Fibroblast of mammary gland (primary cell): ENCODE measurements at places on chromosomes 16 and 17.

DNA sequence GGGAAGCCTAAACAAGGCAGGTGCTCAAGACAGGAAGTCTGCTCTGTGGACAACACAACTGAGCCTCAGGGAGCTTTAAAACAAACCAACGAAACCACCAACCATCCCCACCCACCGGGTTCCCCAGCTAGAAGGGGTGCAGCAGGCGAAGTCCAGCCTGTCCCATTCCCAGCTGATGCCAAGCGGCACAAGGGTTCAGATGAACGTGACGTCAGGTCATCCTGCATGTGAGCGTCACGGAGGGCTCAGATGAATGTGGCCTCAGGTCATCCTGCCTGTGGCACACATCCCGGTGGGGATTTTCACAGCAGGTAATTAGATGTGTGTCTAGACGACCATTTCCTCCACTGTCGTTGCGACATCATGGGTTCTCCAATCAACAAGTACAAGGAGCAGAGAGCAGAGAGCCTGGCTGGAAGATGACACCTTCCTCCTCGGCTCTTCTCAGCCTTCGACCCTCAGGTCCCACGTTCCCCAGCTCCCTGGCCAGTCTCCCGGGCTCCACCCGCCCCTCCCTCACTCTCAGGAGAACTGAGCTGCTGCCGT is 246.5 kb downstream of the FOXL1 start:
- DNase-seq: peak; percentile 23

DNA sequence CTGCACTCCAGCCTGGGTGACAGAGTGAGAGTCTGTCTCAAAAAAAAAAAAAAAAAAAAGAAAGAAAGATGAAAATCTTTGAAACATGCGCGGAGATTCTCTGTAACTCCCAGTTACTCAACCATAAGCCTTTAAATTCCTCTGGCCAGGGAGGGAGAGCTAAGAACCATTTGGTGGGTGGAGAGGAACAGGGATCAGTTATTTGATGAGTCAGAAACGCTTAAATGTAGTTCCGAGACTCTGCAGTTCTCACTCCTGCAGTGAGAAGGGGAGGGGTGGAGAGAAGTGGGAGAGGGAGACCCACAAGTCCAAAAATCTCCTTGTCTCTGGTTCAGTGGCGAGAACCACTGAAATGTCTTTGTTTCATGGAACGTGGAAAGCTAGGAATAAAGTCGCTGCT is 266.7 kb downstream of the SOX9 start:
- DNase-seq: peak; percentile 95

- DNase-seq: no peak
Measured at GRCh38 chr16:17509194-17509593, 38.4 kb upstream of the XYLT1 start.

DNA sequence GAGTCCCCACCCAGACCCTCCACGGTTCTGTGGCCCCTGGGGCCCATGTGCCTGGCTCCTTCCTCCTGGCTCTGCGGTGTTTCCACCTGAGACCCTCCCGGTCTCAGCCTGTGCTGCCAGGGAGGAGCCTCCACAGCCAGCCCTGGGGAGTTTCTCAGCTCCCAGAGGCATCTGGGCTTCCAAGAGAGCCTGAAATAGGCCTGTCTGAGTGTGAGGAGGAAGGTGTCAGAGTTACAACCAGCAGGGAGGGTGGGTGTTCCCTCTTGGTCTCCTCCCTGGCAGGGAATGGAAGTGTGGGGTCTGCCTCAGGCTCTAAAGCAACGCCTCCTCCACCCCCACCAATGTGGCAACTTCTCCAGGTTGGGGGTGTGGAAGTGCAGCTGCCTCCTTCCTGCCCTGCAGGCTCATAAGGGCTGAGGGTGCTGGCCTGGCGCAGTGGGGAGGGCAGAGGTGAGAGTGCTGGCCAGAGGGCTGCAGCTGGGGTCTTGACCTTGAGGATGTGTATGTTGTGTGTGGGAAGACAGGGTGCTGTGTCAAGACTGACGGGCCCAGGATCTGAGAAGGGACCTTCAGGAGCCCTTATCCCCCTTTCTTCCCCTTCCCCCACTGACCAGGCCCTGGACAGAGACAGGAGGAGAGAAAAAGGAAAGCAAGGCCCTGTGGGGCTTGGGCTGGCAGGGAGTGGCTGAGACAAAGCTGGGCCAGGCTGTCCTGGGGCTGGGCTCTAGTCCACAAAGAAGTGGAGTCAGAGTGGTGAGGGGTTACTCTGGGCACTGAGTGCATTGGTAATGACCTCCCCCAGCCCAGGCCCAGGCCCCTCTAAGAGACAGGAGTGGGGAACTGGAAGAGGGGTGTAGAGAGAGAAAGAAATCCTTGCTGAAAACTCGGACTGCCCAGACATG is 2.4 kb downstream of the CYGB start:
- no peak for DNase-seq

GRCh38 chr17:32609085-32609484 is 122.3 kb downstream of the CDK5R1 start:
- peak; percentile 10 for DNase-seq

DNA sequence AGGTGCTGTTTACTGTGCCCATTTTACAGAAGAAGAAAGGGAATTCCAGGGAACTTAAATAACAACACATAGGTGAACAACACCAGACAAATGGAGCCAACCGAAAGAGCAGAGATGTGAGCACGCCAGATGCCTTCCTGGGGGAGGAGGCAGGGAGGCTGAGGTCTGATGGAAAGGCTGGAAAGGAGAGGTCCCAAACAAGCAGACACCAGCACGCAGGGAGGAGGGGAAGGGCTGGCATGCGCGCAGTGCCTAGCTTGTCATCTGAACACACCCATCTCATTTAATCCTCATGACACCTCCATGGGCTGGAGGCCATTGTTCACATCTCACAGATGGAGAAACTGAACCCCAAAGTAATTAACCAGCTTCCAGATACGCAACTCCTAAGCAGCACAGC is 20.9 kb upstream of the CACNG5 start:
- DNase-seq: no peak

GRCh38 chr17:74962622-74963394 is 9.8 kb downstream of the HID1 start:
- no peak for DNase-seq

DNA sequence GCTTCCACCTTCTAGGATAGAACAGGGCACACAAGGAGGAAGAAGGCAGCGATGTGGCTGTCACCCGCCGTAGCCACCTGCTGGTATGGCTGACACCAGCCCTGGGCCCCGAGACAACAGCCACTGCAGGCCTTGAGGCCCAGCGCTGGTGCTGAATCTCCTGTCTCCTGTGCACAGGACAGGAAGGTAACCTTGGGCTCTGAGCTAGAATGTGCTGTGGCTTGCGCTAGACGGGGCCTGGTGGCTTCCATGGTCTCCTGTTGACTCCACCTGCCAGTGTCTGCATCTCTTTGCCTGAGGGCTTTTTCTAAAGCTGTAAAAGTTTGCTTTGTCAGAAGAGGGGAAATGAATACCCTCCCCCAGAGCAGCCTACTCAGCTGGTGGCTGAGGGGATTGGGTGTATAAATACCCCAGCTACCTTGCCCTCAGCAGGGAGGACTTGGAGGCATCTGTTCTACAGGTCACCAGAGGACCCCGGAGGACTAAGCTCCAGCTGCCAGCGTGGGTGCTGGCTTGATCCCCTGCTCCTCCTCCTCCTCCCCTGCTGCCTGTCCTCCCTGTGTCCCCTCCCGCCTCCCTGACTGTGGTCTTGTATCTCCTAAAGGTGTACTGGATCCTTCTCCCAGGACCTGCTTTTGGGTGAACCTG is 76.1 kb upstream of the SDK2 start:
- no peak for DNase-seq

DNA sequence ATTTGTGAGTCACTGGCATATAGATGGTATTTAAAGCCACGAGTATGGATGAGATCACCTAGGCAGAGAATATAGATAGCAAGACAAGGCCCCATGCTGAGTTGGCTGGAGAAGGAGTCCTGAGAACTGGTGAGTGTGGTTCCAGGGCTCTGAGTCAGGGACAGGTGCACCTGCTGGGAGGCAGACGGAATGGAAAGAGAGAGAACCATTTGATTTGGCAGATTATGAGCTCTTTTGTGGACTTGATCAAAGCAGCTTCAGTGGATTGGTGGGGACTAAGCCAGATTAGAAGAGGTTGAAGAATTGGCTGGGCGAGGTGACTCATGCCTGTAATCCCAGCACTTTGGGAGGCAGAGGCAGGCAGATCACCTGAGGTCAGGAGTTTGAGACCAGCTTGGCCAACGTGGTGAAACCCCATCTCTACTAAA is 4.3 kb upstream of the C16orf92 start:
- no peak for DNase-seq

- DNase-seq: no peak
Measured at GRCh38 chr17:41772586-41773189, 13.8 kb downstream of the JUP start.

DNA sequence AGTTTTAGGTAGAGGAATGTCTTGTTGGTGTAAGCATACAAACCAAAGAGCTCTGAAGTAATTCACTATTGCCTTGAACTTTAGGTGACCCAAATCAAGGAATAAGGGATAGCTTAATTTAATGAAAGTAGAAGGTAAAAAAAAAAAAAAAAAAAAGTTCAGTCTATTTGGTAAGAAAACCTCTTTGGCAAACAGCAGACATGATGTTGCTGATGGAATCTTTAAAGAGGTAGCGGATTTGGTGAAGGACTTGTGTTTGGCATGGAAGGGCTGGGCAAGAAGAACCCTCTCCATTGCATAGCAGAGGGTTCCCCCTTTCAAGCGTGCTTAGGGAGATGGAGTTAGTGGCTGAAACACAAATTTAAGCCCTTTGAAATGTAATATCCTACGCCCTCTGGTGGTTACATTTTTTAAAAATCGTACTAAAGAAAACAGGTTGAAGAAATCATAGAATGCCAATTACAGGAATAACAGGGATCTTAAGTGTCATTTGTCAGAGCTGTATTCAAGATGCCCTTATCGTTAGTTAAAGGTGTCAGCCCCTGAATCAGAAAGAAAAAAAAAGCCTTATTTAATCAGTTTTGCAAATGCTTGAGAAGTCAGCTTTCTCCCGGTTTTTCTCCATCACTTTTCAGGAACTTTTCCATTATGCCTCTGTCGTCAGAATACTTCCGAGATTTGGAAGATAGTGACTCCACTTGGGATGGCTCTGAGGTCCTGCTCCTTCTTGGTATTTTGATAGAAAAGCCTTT is 383.1 kb downstream of the KCNJ2 start:
- peak; percentile 55 for DNase-seq

- no peak for DNase-seq
Measured at GRCh38 chr17:50457621-50458020, 11.1 kb downstream of the CHAD start.

DNA sequence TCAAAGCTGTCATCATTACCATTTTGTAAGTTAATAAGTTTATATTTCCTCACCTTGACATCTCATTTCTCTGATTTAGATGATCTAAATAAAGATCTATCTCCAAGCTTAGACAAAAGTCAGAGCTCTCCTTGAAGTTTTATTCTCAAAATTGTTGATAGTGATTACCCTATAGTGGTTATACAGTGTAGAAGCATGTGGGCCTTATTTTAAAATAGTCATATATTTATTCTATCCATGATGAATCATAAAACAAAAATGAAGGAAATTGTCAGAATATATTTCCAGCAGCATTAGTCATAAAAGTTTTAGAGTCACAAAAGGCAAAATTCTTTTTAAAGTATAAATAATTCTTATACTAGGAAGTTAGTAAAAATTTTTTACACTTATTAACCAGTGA is 49.0 kb downstream of the RHOT1 start:
- DNase-seq: peak; percentile 46

GRCh38 chr17:54860617-54861470 is 39.8 kb upstream of the TOM1L1 start:
- DNase-seq: no peak

- DNase-seq: no peak
Measured at GRCh38 chr16:70572050-70572925, 48.7 kb downstream of the SF3B3 start.

DNA sequence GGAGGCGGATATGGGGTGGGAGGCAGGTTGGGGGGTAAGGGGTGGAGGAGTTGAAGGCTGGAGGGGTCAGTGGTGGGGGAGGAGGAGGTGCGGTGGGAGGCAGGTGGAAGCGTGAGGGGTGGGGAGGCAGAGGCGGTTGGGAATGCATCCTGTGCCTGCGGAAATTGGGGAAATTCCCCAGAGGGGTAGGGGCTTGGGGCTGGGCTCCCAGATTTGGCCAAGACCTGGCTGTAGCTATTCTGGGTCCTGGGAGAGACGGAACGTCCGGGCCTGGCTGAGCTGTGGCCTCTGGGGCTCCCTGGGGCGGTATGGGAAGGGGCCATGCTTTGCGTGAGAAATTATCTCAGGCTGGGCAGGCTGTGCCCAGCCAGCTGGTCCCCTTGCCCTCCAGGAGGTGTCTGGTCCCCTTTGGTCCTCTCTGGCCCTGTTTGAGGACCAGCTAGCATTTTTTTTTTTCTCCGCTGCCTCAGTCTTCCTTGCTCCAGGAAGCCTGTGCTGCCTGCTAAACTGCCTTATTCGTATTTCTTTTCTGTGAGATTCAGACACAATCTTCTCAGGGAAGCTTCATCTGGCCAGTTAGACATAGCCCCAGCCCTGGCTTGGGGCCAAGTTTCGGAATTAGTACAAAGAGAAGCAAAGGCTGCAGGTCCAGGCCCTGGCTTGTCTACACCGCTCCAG is 7.3 kb upstream of the TRPV2 start:
- DNase-seq: peak; percentile 51

DNA sequence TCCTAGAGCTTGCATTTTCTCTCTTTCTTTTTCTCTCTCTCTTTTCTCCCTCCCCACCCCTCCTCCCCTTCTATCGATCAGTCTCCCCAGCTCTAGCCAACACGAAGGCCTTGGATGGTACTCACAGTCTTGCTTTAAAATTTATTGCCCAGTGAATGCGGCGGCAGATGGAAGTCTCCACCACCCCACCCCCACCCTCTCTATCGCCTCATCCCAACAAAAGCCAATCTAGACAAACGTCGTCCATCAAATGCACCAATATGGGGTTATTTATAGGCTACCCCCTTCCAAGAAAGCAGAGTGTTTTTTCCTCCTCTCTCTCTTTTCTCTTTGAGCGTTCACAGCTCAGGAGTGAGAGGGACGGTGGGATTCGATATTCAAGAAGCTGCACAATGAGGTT is 10.5 kb upstream of the NGFR start:
- no peak for DNase-seq

DNA sequence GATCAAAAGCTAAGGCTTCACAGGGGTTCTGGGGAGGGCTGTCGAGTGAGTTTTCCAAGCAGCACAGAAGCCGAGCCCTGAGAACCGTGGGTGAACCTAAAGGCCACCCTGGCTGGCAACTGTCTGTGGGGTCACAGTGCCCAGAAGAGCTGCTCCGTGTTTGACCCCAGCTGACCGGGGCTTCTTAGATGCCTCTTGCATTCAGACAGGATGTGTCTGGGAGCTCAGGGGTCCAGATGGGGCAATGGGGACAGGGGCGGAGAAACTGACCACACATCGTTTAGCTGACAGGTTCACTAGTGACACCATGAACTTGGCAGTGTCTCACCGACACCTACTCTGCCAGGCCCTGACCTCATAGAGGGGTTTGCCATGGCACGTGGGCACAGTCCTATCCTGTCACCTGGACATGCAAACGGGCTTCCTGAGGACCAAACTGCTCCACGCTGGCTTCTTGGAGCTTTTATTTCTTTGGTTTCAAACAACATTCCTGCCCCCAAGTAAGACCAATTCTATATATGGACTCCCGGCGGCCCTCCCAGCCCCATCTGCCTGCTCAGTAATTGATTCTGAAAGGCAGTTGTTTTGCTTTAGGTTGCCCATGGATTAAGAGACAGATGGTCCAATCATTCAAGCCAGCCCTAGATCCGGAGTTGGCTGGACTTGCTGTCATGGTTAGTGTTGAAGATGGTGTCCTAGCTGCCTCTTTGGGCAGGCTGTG is 22.2 kb downstream of the WSCD1 start:
- DNase-seq: no peak

- no peak for DNase-seq
Measured at GRCh38 chr16:64375391-64375980, 746.4 kb downstream of the CDH11 start.

GRCh38 chr16:79564671-79565107 is 35.8 kb downstream of the MAF start:
- no peak for DNase-seq

GRCh38 chr17:49585422-49586027 is 9.9 kb downstream of the NXPH3 start:
- DNase-seq: no peak
